ENCODE measurements at places on chromosomes 1 and 21.

GRCh38 chr1:113452921-113453770 is 62.8 kb downstream of the MAGI3 start:
- peak; percentile 52 for DNase-seq

GRCh38 chr1:156840186-156840897 is 18.6 kb downstream of the INSRR start:
- DNase-seq, result no peak

DNA sequence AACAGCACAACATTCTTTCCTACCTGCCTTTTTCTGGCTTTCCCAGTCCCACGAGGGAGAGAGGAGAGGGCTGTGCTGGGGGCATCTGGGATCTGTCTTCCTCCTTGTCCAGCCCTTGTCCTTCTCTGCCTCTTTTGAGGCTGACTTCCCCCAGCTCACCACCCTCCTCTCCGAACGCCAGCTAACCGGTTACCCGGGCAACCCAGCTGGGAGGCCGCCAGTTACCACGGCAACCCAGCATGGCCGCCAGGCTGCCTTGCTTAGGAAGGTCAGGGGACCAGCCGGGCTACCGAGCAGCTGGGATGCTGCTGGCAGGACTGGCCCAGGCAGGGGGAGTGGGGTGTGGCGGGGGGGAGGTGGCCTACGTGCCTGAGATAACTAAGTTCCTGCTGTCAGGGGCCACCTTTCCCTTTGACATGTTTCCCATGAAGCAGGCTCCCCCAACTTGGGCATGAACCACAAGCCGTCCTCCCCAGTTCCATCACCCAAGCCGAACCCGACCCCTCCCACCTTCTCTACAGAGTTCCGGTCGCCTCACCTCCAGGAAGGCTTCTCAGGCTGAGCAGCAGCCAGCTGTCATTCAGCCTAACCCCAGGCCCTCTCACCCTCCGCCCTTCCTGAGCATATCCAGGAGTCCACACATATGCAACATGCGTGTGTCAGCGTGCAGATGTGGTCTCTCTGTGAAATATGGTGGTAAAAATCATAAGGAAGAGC is 8.7 kb downstream of the PLEKHA6 start:
- peak; percentile 96 for DNase-seq

GRCh38 chr1:116494353-116494692 is 76.5 kb downstream of the CD58 start:
- peak; percentile 90 for DNase-seq

- DNase-seq, result no peak
These were observed 52.3 kb downstream of the PAPPA2 start for GRCh38 chr1:176515310-176515709.
